NCI-H2107 (cell line): ENCODE measurements at places on chromosomes 5 and 9.

GRCh38 chr9:92736563-92737215, 27.9 kb downstream of the BICD2 start:
- DNase-seq = no peak

- DNase-seq = no peak
Measured at GRCh38 chr5:126000507-126000906, 422.7 kb upstream of the GRAMD2B start.

- DNase-seq = no peak
Measured at GRCh38 chr5:111775224-111775623, 18.2 kb upstream of the NREP start.

DNA sequence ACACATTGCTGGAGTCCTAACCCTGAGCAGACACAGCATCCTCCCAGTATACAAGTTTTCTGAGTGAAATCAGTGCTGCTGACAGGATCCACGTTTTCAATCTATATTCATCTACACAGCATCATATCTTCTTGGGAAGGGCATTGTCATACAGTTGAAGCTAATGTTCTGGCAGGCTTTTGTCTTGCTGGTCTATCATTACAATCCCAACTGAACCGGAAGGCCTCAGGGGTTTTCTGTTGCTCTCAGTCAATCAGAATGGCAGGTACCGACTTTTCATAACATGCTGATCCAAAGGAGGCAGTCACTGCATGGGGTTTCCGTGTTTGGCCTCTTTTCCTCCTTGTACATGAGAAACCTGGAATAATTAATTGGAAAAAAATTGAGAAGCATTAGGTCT, 2118.8 kb upstream of the WWC1 start:
- no peak for DNase-seq

- no peak for DNase-seq
Measured at GRCh38 chr5:131096774-131097710, 68.0 kb downstream of the HINT1 start.

GRCh38 chr9:13448482-13448881, 169.0 kb upstream of the MPDZ start:
- no peak for DNase-seq

DNA sequence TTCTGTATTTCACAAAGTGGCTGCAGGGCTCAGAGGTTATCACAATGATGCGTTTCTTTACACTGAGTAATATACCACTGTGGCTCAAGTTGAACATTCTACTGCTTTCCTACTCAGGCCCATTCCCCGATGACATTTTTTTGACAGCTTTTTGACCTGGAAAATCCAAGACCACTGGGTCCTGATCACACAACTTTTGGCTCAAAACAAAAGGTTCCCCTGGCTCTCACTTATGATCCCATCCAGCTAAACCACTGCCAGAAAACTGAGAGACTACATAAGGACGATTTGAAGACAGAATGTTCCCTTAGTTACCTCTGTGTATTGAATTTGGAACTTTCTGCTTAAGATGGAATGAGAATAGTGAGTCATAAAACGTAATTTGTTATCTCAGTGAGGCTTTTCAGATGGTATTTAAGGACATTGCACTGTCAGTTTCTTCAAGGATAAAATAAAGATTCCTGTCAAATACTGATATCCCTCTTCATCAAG, 78.0 kb upstream of the FBXL7 start:
- no peak for DNase-seq

DNA sequence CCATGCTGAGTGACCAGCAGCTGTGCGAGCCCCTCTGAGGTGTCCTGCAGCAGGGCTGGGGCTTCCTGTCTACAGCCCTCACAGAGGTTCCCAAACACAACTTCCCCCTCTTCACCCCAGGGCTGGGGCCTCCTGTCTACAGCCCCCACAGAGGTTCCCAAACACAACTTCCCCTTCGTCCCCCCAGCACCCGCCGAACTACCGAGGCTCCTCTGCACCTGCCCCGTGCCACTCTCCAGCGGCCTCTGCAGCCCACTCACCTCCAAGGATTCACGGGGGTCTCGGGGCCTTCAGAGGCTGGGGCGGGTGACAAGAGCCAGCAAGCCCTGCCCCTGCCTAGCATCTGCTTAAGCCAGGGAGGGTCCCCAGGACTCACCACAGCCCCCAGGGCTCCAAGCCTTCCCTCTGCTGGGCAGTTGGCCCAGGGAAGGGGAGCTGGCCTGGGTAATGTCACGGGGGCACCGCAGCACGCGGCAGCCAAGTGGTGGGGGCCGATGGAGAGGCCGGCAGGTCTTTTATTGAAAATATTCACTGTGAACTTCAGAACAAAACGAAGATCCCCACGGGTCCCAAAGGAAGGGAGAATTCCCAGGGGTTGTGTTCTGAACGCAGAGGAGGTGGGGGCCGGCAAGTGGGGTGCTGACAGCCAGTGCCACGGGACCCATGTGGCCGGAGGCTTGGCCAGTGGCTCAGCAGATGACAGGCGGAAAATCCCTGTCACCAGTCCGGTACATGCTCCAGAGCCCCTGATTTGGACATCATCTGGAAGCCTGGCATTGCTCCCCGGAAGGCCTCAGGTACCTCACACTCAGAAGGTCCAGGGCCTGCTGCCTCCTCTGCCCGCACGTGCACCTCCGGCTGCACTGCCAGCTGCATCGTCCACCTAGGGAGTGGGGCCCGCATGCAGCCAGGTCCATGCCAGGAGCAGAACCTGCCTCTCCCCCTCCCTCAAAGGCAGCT, 125.3 kb downstream of the ADAMTS2 start:
- DNase-seq = no peak

- no peak for DNase-seq
Measured at GRCh38 chr9:2478421-2478820, 143.2 kb upstream of the VLDLR start.

DNA sequence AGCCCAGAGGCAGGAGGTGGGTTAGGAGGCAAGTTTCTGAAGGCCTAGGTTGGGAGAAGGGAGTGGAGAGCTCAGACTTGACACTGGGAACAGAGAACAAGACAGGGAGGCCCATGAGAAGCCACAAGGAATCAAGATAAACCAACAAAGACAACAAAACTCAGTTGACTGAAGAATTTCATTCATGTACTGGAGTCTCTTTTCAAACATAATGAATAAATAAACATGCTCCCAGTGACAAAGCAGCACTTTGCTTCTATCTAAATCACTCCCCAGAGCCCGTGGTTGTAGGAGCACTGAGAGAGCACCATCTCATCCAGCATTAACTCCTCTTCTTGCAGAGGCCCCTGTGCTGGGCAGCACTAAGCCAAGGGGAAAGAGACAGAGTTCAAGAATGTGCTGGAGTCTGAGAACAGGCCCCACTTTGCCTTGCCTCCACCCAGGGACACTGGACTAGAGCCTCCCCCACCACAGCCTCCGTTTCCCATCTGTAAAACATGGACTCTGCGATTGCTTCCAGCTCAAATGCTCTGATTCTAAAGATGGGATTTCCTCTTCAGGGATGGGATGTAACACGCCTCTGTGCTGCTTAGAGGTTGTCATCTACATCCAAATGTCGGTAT, 282.0 kb downstream of the SPOCK1 start:
- no peak for DNase-seq

- no peak for DNase-seq
Measured at GRCh38 chr5:170450061-170450669, 53.7 kb upstream of the KCNIP1 start.

DNA sequence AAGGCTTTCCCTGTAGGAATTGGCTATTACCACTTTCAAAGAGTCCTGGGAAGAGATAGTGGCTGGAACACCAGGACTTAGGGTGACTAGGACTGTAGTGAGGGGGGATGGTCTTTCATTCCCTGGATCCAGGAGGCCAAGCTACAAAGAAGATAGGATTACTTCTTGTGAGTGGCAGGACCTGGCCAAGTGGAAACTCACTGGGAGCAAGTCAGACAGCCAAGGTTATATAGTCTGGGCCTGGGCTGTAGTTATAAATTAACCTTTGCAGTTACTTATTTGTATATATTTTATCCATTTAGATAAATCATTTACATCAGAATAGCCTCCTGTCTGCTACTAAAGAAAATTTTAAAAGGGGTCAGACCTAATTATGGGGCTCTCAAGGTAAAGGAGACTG, 124.3 kb downstream of the TLR4 start:
- DNase-seq = no peak

DNA sequence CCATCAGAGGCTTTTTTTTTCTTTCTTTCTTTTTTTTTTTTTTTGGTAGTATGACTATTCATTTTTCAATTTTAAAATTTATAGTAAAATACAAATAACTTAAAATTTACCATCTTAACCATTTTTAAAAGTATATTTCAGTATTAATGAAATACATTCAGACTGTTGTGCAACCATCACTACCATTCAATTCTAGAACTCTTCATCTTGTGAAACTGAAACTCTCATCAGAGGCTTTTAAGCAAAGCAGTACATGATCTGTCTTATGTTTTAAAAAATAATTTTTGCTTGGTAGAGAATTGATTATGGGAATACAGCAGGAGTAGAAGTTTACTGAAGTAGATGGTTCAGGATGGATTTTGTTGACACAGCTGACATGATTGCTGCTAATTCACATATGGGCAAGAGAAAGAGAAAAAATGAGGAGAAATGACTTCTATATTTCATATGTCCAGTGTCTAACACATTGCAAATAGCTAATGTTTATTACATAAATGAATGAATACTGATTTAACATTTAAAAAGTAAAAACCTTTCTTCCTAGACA, 13.4 kb downstream of the ELOVL7 start:
- DNase-seq = no peak

DNA sequence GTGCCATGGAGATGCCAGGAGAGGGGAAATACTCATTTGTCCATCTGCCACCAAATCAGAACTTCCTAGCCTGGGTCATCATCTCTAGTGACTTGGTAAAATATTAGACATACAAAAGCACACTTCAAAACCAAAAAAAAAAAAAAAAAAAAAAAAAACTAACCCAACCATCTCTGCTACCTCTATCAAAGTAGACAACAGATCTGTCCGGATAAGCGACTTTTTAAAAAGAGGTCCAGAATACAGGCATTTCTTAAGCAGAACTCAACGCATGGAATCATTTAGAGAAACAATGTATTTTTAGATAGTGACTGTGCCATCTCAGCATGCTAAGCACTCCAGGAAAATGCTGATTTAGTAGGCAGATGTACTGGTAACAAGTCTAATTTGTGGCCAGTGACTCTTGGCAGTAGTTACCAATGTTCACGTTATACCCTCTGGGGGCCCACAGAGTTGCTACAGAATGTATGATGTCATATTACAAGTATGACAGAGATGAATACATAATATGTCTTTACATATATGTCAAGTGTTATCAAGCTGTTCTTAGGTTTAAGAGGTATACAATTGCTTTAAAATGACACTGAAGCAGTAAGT, 107.8 kb downstream of the SMIM23 start:
- DNase-seq = no peak

DNA sequence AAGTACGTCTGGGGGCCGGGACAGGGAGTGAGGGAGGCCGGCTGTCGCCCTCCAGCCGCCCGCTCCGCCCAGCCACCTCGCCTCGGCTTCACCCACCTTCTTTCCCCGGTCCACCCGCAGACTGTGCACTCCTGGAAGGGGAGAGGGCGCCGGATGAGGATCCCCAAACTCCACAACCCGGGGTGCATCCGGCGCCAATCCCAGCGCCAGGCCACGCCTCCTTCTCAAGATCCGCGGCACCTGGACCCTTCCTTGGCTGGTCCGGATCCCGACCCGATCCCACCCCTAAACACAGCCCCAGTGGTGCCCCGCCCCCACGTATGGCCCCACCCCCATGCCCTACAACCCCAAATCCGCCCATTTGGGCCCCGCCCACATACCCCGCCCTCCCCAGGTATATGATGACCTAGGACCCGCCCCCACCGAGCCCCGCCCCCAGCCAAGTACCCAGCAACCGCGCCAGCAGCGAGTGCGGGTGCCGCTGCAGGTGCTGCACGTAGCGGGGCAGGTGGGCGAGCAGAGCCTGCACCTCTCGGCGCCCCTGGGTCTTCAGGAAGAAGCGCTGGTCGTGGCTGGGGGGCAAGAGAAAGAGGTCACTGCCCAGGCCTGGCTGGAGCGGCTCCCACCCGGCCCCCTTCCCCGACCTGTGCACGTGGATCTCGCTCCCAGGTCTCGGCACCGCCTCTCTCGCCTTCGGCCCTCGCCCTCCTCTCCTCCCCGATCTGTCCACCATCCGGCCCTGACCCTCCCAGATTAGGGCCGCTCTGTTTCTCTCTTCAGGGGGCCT, 3.2 kb downstream of the PIP5KL1 start:
- DNase-seq = no peak

GRCh38 chr9:134571946-134572917, 69.4 kb upstream of the COL5A1 start:
- DNase-seq = no peak

DNA sequence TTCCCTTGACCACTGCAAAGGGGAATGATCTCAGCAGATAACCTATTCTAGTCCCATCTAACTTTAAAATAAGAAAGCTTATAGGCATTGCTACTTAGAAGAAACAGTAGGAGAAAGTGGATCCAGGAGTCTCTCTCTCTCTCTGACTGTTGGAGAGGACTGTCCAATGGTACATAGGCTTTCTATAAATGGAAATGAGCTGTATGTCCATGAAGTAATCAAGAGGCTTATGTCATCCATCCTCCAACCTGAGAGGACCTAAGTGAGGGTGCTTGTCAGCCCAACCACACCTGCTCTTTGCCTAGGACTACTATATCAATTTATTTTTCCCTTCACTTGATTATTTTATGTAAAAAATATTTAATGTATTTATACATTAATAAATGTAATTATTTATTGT, 172.3 kb downstream of the PAPPA start:
- DNase-seq = no peak

- DNase-seq = no peak
Measured at GRCh38 chr9:136024286-136024685, 63.1 kb upstream of the UBAC1 start.

GRCh38 chr9:104090578-104090977, 3.5 kb upstream of the SMC2 start:
- no peak for DNase-seq

DNA sequence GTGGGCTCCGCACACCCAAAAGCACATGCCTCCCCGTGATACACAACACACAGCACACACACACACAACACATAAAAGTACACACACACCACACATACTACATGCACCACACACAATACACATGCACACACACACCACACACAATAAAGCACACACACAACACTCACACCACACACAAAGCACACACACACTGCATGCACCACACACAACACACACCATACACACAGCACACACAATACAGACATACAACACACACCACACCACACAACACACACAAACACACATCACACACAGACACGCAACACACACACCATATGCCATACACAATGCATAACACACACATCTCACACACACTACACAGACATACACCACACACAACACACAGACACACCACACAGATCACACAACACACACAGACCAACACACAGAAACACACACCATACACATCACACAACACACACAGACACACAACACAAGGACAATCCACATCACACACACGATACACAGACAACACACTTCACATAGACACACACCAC, 3.4 kb upstream of the CCDC187 start:
- no peak for DNase-seq

DNA sequence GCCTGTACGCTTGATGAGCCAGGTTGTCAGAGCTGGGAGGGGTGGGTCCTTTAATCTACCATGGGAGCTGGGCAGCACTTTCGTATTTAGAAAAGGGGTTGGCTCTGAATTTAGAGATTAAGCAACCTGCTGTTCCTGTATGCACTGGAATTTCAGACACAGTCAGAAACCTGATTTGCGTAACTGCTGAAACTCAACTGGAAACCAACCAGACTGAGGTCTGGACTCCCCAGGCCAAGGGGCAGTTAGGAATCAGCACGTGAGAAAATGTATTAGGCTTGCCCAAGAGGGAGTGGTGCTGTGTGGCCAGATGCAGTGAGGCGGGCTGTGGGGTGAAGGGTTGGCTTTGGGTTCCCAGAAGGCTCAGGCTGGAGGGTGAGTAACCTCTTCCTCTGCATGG, 235.0 kb downstream of the GOLPH3 start:
- no peak for DNase-seq
